ENCODE measurements at places on chromosomes 4 and X.

GRCh38 chr4:141081921-141082395 lies 51.3 kb downstream of the RNF150 start:
- DNase-seq, result no peak

DNA sequence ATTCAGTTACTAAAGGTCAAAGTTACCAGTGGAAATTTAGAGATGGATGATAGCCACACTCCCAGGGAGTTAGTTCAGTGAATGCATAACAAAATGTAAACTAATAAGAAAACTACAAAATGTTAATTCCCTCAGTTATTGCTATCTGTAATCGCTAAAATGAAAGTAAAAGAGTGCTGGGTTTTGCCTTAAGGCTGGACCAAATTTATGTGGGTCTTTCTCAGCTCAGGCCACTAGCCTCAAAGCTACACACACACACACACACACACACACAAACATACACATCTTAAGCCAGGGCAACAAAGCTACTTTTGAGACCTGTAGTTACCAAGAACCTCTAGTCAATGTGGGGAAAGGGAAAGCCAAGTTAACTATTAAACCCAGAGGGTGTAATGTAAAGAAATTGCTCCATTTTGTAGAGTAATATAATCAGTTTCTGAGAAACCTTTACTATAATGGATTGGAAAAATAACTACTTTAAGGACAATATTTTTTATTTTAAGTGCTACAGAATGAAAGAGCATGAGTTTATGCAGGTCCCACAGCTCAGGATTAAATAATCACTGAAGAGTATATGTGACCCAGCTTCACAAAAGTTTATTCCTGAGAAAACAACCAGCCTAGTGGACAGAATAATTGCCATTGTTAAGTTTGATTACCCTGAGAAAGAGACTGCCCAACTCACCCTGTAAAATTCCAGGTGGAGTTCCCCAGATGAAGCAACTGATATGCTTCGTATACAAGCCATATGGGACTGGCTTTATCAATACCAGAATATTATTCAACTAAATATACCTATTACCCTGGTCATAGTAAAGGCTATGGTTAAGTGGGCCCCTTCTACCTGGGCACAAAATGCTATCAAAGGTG lies 8.9 kb upstream of the UGT2A3 start:
- no peak for DNase-seq

- no peak for DNase-seq
Measured at GRCh38 chr4:22500128-22500611, 15.7 kb downstream of the ADGRA3 start.

DNA sequence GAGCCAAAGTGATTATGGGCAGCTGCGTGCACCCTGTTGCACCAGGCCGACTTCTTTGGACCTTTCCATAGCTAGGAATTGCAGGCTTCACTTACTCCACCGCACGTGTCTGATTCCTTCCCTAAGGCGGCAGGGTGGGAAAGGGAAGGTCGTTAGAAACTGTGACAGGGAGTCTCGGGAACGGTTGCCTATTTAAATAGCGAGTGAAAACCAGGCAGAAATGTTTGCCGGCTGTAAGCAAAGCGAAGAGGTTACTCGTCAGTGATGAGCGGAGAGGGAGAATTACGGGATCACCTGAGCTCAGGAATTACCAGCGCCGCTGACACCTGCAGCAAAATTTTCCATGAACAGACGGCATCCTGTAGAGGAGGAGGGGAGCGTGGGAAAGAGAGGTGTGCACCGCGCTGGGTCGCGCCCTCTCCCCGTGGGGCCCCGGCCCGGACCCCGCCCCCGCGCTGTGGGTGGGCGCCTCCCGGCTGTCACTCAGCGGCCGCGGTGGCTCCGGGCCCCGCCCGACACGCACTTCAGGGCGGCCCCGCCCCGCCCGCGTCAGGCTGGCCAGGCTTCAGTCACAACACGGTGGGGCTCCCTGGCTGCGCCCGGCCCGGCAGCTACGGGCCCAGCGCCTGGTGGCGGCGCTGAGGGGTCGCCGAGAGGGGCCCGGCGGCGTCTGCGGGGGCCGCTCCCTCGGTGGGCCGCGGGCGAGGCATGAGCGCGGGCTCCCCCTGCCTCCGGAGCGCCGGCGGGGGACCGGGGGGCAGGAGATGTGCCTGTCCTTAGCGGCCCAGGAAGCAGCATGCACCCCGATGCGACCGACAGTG lies at the start of gene SNX25:
Gene SNX25, plus strand, starts transcription at position 568 of the 821 bp plus-strand sequence. Its CDS starts 229 bp downstream, at position 797.
- DNase-seq, result peak; percentile 73

- DNase-seq, result no peak
Measured at GRCh38 chrX:141791856-141792255, 46.3 kb upstream of the MAGEC3 start.

- DNase-seq, result no peak
Measured at GRCh38 chrX:72470532-72471223, 102.0 kb downstream of the HDAC8 start.

DNA sequence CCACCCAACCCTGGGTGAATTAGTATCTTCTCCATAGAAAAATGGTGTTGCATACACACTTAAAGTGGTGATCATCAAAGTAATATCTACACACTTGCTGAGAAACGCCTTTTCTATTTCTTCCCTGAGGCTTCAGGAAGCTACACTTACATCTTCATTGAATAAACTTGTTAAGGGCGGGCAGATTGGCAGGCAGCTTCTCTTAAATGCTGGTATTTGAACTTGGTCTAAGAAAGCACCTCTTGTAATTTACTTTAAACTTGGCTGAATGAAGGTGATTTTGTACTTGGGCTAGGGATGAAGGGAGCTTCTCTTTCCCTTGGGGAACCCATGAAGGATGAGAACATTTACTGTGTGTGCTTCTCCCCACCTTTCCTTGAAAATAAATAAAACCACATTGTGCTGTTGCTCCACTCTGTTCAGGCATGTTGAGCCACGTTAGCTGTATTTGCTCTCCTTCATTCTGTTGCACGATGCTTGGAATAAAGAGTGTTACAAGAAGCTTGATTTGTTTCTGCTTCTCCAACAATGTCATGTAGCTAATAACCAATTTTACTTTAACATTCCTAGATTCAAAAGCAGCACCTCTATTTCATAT lies 430.1 kb downstream of the ANKRD50 start:
- no peak for DNase-seq

- peak; percentile 74 for DNase-seq
Measured at GRCh38 chr4:85039526-85039925, 73.0 kb upstream of the WDFY3 start.

- no peak for DNase-seq
Measured at GRCh38 chrX:33277046-33277445, 65.7 kb upstream of the DMD start.

DNA sequence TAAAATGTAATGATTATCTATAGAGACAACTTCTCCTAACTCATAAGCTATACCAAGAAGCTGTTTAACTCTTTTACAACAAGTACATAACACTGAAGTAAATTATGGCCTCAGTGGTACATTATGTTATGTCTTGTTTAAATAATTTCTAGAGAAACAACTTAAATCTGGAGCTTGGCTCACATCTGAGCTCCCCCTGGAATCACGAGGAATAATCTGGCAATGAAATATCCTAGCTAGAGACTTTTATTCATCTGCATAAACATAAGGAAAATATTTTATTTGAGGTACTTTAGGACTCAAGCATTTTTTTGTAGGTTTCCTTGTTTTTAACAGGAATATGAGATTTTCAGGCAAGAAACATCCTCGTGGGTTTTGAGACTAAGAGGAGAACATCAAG lies 354.7 kb upstream of the SLC7A11 start:
- no peak for DNase-seq

DNA sequence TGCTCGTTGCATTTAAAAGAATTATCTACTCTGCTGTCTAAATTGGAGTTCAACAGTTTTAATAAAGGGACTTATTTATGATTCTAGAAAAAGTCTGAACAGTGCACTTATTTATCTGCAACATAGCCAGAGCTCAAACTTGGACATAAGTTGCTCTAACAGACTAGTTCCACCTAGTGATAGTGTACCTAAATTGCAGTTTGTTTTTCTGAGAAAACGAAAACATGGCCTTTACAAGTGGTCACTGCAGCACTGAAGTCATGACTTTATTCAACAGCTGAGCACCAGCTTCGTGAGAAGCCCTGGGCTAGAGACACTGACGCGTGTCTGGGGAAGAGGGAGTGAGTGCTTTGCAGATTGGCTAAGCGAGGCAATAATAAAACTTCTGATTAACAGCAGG lies 77.3 kb upstream of the IGSF1 start:
- no peak for DNase-seq

GRCh38 chr4:188006285-188006848 lies 10.8 kb downstream of the ZFP42 start:
- no peak for DNase-seq

- peak; percentile 65 for DNase-seq
Measured at GRCh38 chr4:116357758-116358157, 727.6 kb downstream of the TRAM1L1 start.

- peak; percentile 32 for DNase-seq
Measured at GRCh38 chrX:97860226-97860625, 976.5 kb downstream of the RPA4 start.

Data from astrocyte of the spinal cord (primary cell).